ENCODE measurements at places on chromosomes 11 and 22.

- DNase-seq = no peak
Observed at GRCh38 chr11:18736590-18737148, 10.7 kb upstream of the IGSF22 start.

GRCh38 chr11:119789766-119790407 is 60.9 kb upstream of the NECTIN1 start:
- DNase-seq = no peak

- DNase-seq = no peak
Observed at GRCh38 chr11:71268706-71269321, 16.4 kb upstream of the SHANK2 start.

DNA sequence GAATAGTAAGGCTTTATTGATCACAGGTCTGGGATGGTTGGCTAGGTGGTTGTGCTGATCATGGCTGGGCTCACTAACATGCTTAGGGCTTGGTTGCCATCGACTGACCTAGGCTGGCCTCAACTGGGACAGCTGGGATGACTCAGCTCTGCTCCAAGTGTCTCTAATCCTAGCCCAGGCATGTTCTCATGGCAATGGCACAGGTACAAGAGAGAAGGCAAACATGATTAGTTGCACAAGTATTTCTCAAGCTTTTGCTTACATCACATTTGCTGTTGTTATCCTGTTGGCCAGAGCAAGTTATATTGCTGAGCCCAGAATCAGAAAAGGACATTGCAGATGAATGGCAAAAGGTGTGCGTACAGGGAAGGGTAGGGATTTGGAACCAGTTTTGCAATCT is 68.5 kb upstream of the SLC35C1 start:
- DNase-seq = no peak

- DNase-seq = no peak
Observed at GRCh38 chr11:11313902-11314692, 39.0 kb downstream of the CSNK2A3 start.

- no peak for DNase-seq
Observed at GRCh38 chr22:26445577-26446275, 16.7 kb downstream of the ASPHD2 start.

Data from NCI-H1930 (cell line).